ENCODE measurements at places on chromosomes 6 and 20.
A peak's percentile ranks its signal among the peaks of the same experiment; 100 is the strongest.

DNA sequence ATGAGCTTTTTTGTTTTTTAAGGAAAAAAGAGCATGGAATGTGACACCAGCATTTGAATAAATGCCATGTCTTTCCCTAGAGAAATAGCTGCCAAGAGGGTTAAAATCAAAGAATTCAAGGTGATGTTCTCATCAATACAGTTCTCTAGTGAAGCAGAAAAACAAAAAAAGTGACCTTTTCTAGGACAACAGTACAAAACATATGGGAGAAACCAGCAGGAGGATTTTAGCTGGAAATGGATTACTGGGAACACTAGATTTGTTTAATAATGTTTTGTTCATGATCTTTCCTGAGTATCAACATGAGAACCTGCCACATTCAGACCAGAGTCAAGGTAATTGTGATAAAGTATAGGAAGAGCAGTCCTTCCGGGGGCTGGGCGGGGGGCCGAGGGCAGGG, 372.2 kb downstream of the LMBRD1 start:
- no peak for DNase-seq

DNA sequence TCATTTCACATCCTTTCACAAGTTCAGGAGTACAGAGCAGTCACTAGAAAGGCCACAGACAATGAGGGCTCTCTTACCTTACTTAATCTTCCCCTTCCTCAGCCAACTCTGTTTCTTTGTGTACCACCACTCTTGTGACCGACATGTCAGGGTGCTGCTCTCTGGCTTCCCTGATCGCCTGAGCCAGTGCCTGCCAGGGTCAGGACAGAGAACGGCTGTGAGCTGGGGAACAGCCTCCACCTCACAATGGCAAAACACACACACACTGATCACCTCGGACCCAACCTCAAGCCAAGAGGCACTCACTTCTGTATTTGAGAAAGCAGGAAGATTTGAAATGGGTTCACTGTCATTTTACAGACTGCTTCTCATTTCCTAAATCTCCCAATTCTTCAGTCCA, 30.8 kb downstream of the SMLR1 start:
- DNase-seq: no peak

GRCh38 chr6:89221129-89221528, 4.0 kb upstream of the GABRR1 start:
- DNase-seq: no peak

GRCh38 chr20:57810511-57811373, 100.9 kb upstream of the PMEPA1 start:
- DNase-seq: no peak

DNA sequence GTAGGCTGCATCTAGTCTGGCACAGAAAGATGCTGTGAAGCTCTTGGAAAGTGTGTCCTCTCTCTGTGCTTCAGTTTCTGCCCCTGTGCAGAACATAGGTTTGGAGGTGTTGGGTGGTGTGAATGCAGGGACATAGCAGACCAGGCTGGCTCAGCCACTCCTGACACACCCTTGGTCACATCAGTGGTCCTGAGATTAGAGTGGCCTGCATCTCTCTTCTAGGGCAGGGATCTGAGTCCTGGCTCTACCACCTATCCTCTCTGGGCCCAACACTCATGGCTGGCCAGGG, 10.1 kb upstream of the TLDC2 start:
- DNase-seq: no peak

GRCh38 chr6:162625846-162626540, 101.6 kb downstream of the PRKN start:
- DNase-seq: no peak

DNA sequence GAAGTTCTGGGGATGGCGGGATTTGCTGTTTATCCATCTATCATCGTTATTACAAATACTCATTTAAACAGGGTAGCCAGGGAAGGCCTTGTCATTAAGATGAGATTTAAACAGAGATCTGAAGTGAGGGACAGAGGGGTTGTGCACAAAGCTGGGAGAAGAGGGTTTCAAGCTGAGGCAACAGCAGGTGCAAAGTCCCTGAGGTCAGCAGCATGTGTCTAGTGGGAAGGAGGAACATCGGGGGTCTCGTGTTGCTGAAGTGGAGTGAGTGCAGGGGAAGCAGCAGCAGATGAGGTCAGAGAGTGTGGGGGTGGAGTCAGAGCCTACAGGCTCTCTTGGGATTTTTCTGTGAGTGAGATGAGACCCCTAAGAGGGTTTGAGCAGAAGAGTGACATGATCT, 52.0 kb downstream of the CDH22 start:
- DNase-seq: no peak

GRCh38 chr6:95431637-95432228, 145.6 kb upstream of the MANEA start:
- peak; percentile 65 for DNase-seq

DNA sequence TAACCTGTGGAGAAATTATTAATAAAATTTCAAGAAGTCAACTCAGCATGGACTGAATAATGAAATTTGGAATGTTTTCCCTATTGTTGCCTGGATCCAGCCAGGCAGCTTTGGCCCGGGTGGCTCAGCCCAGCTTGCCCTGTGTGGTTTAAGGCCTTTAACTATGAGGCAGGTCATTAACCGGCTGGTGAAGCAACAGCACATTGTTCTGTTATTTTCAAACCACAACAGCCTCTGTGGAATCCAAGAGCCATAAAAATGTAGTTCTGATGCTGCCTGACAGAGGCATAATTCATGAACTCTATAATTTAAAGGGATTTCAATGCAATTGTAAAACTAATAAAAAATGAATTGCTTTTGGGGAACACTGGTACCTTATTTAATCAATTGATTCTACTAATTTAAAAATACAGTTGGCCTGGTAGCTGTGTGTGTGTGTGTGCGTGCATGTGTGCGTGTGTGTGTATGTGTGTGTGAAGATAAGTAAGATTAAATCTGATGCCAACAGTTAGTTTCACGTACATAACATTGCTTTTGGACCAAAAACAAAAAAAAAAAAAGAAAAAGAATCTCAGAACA, 117.7 kb downstream of the RPS12 start:
- peak; percentile 54 for DNase-seq

- no peak for DNase-seq
Measured at GRCh38 chr20:58004900-58005299, 223.6 kb downstream of the ANKRD60 start.

- DNase-seq: no peak
Measured at GRCh38 chr6:168796106-168796505, 355.1 kb downstream of the SMOC2 start.

DNA sequence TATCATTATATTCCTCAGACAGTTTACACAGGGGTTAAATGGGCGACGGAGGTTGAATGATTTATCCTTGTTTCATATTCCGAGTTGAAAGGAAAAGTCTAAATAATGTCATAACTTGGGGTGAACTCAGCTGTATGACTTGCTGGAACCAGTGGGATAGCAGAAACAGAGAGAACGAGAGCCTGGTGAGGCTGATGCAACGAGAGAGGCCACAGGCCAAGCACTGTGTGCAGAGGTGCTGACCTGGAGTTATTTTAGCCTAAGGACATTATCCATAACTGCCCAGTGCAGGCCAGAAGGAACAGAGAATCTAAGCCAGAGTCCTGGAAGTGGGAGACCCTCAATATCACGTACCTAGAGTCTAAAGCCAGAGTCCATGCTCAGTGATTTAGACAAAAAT, 394.9 kb downstream of the MAFB start:
- DNase-seq: no peak

- DNase-seq: peak; percentile 22
Measured at GRCh38 chr6:95352064-95352795, 225.1 kb upstream of the MANEA start.
